ENCODE measurements at places on chromosomes 2 and 18.
A peak's percentile ranks its signal among the peaks of the same experiment; 100 is the strongest.

DNA sequence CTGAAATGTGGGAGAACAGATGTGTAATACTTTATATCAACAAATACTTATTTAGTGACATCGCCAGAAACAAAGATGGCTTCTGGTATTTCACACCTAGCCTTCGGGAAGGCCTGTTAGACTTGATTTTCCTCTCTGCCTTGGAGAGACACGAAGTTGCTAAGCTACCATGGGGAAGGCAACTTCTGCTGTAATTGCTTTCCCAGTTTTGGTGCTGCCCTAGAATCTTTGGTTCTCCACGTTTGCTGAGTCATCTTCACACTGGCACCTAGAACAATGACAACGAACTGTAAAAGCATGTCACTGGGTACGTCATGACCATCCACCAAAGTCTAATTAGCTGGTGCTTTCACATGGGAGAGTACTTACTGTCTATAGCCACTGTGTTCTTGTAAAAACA, 58.7 kb upstream of the ACTR3 start:
- no peak for DNase-seq

DNA sequence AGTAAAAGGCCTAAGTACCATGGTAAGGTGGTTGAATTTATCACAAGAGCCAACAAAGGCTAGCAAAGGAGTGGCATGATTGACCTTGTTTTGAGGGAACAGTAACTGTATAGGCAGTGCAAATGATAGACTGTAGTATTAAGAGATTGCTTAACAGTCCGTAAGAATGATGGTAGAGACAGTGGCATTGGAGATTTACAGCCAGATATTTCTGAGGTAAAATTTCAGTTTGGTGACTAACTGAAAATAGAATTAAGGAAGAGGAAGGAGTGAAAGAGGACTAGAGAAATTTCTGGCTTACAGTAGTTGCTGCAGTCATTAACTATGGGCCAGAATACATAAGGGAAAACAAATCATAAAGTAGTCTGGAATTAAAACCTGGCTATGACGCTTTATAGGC, 4.4 kb upstream of the BAZ2B start:
- DNase-seq = no peak

- DNase-seq = no peak
Observed at GRCh38 chr2:27653397-27653796, 10.0 kb downstream of the SUPT7L start.

DNA sequence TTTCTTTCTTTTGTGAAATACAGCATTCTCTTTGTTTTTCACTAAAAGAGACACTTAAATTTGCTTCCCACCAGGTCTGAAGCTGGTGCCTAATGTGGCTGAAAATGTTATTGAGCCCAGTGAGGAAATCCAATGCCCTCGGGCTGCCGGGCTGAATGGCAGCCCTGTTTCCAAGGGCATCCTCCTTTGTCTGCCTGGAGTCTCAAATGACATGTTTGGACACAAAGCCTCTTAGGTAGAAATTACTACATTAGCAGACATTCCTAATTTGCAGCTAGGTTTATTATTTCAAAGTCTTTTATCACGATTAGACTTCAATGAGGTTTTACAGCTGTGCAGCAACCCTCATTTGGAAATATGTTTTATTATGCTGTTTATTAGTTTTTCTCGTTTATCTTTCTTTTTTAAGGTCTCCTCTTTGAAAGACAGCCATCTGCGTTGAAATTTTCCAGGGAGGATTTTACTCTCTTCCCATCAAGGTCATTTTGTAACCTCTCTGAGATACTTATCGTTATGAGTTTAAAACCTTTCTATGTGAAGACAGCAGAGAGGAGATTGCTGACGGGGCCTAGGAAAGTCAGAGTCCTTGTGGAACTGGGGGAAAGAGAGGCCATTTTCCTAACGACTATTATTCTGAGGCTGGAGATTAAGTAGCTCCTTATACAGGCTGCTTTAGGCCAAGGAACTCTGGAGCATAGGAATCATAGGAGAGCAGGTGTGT, 59.0 kb upstream of the ZNF532 start:
- DNase-seq = no peak

GRCh38 chr2:31748041-31748440, 167.3 kb upstream of the SRD5A2 start:
- DNase-seq = no peak

DNA sequence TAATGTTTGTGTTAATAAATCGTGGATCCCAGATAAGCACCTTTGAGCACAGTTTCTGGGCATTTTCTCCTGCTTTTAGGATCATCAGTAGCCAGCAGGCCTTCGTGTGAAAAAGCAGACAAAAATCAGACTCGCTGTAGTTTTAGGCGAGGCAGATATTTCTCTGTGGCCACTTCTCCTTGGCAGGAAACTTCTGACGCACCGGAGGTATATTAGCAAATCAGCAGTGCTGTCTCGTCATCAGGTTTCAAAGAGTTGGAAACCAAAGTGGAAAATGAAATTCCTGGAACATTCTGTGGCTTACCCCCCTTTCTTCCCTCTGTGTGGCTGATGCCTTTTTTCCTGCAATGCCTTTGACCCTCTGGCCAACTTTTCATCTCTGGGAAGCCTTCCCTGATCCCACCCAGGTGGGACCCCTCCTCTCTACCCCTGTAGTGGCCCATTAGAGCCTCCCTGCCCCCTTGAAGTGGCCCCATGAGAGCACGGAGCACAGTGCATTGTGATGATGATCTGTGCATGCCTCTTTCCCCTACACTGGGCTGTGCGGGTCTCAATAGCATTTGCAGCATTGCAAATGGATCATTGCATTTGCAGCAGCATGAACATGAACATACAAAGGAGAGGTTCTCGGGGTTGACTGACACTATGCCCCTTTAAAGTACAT, 93.3 kb downstream of the RNF144A start:
- no peak for DNase-seq

- DNase-seq = no peak
Observed at GRCh38 chr2:61356261-61356957, 114.5 kb downstream of the USP34 start.

DNA sequence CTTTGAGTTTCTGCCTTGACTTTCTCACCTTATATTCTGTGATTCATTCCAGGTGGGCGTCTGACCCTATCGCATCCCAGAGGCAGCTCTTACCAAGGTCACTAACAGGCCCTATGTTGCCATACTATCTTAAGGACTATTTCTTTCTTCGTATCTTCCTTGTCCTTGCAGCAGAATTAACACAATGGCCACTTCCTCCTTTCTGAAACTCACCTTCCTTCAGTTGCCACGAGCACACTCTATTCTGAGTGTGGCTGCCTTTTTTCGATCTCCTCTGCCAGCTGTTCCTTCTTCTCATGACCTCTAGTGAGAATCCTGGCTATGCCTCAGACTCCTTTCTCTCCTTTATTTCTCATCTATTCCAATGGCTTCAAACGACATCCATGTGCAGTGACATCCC, 160.4 kb upstream of the CCDC195 start:
- DNase-seq = no peak

DNA sequence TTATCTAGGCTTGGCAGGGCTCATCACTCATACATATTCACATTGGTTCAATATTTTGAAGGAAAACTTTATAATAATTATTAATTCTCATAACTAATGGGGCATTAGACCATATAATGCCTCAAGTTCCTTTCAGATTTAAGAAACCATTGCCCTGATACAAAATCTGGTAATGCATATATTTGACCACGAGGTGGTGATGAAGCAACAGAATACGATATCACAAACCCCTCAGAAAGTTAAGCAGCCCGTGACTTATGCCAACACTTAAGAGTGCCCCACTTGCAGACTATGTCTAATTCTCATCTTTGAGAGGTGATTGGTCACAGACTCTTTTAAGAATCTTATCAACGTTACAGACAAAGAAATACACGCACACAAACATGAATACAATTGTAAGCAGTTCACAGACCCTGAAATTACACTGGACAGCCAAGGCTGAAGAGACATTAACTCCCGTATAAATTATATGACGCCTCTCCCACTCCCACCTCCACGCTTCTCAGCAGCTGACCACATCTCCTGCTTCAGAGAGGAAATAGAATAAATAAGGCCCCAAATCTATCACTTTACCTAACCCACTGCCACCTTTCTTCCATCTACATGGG, 20.7 kb upstream of the DNAH6 start:
- DNase-seq = no peak

DNA sequence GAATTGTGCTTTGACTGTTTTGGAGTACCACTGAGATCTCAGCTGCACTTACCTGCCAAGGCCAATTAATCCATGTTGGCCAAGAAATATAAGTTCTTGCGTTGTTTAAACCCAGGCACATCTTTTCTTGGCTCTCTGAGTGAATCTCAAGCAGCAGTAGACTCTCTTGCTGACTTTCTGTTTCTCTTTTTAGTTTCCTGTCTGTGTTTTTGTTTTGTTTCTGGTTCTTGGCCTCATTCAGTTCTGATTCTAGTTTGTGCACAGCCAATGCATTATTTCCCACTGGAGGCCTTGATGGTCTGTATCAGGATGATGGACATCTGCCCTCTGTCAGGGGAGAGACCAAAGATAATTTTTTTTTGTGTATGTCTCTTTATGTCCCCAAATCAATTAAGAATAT, 379.4 kb downstream of the CDH2 start:
- DNase-seq = no peak

GRCh38 chr2:18104595-18105224, 226.2 kb downstream of the KCNS3 start:
- no peak for DNase-seq

- no peak for DNase-seq
Observed at GRCh38 chr2:74939919-74940812, 18.3 kb upstream of the POLE4 start.

- no peak for DNase-seq
Observed at GRCh38 chr2:230582851-230583283, 129.8 kb upstream of the CAB39 start.

DNA sequence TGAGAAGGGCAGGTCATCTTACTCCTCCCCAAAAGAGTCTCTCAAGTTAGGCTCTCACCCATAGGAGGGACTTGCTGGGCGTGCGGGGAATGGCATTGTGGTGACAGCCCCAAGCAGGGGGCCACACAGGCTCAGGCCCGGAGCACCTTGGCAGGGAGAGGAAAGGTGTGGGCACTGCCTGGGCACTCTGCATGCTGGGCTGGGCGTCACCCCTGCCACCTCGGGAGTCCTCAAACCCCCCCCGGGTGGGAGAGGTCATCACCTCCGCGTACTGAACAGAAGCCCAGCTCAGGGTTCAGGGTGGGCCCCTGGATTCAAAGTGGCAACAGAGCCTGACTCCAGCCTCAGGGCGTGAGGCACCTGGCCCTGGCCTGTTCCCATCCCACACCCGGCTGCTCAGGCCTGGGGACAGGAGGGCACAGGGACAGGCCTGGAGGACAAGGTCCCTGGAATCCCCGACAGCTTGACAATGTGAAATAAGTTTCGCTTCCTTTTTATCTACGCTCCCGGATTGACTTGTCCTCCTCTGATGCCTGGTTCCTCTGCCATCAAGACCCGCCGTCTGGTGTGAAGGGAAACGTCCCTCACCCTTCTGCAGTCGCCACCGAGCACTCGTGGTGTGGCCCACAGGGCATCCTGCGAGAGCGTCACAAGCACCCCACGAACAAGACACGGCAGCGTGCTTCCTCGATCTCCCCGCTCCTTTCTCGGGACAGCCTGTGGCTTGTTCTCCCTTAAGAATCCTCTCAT, 97.8 kb downstream of the HDAC4 start:
- no peak for DNase-seq

DNA sequence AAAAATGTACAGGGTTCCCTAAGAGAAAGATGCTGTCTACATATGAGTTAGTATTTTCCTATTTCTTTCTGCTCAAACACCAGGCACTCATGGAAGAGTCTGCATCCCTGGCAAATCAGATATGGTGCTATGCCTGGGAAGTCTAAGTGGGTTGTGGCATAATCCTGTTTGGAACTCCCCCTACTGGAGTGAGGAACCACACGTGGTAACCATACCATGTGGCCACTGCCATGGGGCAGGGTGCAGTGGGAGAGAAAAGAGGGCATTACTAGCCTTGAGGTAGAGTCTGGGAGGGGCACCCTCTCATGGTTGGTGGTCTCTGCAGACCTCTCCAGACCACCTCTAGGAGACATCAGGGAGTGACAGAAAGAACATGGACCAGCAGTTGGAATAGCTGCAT, 257.9 kb upstream of the ATP5MC3 start:
- DNase-seq = no peak

- DNase-seq = peak; percentile 10
Observed at GRCh38 chr18:13266218-13267100, 47.9 kb downstream of the LDLRAD4 start.

DNA sequence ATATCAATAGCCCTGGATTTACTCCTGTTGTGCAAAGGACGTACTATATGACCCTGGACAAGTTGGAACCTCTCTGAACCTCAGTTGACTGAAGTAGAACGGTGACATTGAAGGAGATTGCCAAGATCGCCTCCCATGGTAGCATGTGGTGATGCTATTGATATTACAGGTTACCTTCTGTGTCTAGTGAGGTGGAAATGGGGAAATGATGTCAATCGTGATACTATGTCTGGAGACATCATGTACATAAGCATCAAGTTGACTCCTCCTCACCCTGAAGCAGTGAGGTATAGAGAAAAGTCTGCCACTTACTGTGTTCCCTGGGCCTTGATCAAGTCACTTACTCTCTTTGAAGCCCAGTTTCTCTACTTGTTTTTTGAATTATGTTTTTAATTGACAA, 93.9 kb downstream of the KLF7 start:
- no peak for DNase-seq
